AG04449 (cell line): ENCODE measurements at places on chromosomes 3 and 15.

DNA sequence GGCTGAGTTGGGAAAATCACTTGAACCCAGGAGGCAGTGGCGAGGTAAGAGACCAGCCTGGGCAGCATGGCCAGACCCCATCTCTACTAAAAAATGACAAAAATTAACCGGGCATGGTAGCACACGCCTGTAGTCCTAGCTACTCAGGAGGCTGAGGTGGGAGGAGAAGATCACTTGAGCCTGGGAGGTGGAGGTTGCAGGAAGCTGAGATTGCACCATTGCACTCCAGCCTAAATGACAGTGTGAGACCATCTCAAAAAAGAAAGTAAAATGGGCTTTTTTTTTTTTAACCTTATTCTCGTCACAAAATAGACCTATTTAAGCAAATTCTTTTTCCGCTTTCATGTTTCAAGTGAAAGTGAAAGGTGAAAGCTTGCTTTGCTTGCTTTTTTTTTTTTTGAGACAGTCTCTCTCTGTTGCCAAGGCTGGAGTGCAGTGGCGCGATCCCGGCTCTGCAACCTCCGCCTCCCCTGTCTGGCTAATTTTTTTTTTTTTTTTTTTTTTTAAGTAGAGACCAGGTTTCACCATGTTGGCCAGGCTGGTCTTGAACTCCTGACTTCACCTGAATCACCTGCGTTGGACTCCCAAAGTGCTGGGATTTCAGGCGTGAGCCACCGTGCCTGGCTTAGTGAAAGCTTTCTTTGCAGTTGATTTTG, 3.6 kb downstream of the PDIA3 start:
- DNase-seq, result no peak

GRCh38 chr3:115113367-115113766, 33.7 kb downstream of the ZBTB20 start:
- no peak for DNase-seq

GRCh38 chr15:64004587-64004986, 41.7 kb downstream of the DAPK2 start:
- no peak for DNase-seq

DNA sequence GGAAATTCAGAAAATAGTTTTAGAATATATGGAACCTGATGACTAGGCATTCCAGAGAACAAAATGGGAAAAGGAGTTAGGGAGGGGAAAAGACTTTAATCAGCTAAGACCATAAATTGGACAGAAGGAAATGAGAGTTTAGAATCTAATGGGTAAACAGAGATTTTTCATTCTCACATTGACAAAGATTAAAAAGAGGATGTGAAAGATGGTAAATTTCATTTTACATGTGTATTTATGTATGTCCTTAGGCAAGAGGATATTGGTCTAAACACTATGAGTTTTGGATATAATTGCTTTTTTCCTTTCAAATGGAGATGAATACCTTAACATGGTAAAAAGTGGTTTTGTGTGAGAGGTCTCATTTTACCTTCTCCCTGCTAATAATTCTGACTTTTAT, 1021.9 kb downstream of the NSUN3 start:
- DNase-seq, result no peak

DNA sequence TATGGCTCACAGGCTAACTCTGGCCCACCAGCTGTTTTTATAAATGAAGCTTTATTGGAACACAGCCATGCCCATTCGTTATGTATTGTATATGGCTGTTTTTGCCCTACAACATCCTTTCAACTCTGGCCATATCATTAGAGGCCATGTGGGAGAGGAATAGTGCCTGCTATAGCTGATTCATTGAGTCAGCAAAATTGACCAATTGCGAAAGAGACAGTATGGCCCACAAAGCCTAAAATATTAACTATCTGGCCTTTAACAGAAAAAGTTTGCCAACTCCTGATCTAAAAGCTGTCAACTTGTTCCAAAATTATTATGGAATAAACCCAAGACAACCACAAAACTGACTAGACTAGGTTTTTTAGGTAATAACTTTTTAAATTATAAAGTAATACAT, 1.4 kb downstream of the NR1I2 start:
- no peak for DNase-seq

- DNase-seq, result no peak
Observed at GRCh38 chr3:61173676-61174075, 77.6 kb downstream of the FHIT start.

DNA sequence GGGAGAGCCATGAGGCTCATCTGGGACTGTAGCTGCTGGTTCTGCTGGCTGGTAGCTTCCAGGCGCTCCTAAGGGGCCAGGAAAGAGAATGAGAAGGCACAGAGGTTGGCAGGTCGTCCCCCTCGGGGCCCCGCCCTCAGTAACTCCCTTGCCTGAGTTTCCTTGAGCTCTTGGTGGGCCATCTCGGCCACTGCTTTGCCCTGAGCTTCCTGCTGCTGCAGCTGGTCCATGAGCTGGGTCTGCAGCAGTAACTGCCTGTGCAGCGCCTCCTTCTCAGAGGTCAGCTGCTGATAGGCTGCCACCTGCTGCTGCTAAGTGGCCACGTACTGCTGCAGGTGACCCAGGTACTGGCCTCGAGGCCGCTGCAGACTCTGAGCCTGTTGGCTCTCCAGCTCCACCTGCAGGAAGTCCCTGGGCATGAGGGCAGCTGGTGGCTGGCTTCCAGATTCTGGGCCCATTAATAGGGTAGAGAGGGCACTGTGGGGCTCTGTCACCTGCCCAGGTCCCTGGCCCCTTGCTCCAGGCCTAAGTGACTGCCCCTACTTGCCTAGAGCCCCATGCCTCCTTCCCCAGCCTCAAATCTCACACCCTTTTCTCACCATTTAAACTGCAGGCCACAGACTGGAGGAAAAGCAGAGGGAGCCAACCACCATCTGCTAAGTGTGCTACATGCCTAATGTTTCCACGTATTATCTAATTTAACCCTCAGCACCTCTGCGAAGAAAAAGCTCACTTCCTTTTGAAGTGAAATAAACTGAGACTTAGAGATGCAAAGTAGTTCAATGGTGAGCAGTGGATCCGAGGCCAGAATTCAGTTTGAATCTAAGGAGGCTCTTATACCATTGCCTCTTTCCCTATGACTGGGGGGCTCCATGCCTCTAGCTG, 10.8 kb upstream of the VPS33B start:
- DNase-seq, result no peak

DNA sequence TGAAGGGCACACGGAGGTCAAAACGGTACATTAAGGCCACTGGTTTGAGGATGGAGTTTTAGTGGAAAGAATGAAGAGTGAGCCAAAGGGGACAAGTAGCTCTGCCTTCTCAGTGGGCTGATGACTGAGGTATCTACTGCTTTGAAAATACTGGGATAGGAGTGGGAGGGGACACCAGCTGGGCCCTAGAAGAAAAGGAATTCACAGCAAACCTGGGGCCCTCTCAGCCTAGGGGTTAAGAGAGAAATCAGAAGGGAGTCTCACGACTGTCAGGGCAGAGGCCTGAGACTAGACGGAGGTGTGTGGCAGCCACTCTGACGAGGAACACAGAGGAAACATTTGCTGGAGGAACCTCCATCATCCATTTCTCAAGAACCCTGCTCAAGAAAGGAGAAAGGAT, 75.1 kb downstream of the TNIK start:
- DNase-seq, result no peak

- no peak for DNase-seq
Observed at GRCh38 chr3:16840101-16840424, 44.7 kb upstream of the PLCL2 start.

GRCh38 chr15:98358971-98359370, 289.4 kb upstream of the IGF1R start:
- no peak for DNase-seq

GRCh38 chr3:35784169-35784568, 144.8 kb downstream of the ARPP21 start:
- DNase-seq, result no peak

- no peak for DNase-seq
Observed at GRCh38 chr3:46571684-46572083, 5.6 kb upstream of the LRRC2 start.

DNA sequence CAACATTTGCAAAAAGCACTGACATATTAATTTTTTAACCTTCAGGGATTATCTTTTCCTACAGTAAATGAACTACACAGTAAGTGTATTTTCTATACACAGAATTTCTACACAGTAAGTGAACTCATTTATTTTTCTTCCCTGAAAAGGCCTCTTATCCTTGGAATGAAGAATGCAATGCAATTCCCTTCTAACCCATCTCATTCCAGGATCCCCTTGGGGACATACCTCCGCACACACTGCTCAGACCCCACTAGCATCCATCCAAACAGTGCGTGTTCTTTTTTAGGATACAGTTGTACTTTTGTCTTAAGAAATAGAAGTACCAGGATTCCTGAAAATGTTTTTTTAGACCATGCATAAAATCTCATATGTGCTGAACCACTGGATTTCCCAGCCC, 152.8 kb downstream of the UACA start:
- no peak for DNase-seq

DNA sequence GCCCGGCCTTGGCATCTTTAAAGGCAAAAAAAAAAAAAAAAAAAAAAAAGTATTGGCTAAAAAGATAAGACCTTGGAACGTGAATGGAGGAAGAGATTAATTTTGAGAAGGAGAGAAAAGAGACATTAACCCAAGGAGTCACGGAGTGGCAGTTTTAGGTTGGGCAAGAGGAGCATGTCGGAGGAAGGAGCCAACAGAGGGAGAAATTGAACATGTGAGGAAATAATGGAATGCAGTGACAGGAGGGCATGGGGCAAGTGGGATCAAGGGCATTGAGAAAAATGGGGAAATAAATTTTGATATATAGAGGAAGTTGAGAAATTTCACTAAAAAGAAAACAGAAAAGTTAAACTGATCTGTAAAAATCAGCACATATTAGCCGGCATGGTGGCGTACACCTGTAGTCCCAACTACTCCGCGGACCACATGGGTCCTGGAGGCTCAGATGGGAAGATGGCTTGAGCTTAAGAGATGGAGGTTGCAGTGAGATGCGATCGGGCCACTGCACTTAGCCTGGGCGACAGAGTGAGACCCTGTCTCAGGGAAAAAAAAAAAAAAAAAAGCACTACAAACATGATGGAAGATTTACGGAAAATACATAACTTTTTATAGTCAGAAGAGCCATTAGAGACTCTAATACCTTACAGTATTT, 1.2 kb downstream of the HAUS2 start:
- no peak for DNase-seq

GRCh38 chr3:66439666-66440344, 61.0 kb downstream of the LRIG1 start:
- no peak for DNase-seq

- no peak for DNase-seq
Observed at GRCh38 chr3:14947100-14947885, at the start of gene NR2C2. Gene NR2C2, plus strand, starts transcription at chr3:14947583. Its CDS starts 56,332 bp downstream, at chr3:15003915.

- no peak for DNase-seq
Observed at GRCh38 chr3:4245671-4246070, 57.5 kb upstream of the SETMAR start.

DNA sequence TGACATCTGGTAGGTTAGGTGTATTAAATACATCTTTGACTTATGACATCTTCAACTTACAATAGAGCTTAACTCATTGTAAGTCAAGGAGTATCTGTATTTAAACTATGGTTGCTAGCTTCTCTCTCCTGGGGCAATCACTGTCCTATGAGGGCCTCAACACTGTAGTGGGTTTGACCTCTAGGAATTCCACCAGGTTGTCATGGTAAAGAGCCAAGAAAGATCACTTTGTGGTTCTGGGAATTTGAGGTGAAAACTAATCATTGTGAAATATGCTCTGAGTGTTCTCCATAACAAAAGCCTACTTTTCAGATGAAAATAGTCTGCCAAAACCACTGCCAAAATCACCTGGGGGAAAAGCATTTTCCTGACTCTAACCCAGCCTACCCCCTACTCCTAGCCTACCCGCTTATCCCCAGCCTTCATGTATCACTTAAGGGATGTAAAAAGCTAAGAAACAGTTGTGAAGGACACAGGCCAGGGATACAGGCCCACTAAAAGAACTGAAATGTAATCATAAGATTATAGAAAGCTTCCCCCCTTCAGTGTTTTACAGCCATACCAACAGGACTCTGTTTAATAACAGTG, 723.8 kb downstream of the MECOM start:
- DNase-seq, result no peak

DNA sequence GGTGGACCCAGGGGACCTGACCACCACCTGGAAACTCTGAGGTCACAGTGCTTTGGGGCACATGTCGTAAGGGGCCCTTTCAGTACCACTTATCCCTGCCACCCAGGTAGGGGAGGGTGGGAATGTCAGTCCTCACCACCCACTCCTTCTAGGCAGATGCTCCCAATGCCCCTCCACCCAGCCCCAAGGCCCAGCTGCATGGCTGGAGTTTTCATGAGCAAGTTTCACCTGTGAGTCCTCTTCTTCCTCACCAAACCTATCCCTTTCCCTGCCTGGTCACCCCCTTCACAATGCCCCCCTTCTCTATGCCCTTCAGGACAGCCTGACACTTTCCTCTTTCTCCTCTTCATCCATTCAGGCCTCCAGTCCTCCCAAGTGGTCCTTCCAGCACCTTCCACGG, 9.8 kb downstream of the FAM174B start:
- no peak for DNase-seq

DNA sequence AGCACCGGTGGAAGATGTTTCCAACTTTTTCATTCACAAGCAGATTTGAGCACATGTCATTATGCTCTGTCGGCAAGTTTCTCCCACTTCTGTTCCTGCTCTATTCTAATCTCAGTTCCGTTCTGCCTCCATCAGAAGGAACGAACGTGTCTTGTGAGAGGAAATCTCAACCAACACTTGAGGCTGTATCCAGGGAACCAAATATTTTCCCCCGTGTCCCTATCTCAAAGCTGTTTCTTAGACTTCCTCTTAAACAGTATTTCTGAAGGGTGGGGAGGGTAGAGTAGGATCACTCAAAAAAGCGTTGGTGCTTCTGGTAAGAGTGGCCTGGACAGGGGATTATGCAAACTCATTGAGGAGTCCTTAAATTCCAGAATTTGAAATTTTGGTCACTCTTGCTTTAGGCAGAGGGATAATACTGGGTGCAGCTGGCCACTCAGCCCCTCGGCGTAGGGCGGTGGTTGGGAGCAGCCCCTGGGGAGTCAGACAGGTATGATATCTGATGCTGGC, 54.9 kb downstream of the FRMD4B start:
- DNase-seq, result no peak

DNA sequence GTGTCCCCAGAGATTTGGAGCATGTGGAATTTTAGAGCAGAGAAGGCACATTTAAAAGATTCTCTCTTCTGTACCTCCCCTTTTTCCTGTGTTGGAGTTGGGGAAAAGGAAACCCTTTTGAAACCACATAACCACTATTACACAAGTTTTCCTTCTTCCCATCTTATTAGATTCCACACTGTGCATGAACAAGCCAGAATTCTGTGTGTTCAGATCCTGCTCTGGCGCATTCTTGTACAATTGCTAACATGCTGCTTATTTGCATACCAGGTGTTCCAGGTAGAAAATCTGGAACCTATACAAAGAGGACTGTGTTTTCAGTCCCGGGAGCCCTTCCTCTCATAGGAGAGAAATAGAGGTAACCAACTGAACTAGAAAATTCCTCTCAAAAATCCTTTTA, 2.6 kb upstream of the CIB2 start:
- DNase-seq, result no peak

DNA sequence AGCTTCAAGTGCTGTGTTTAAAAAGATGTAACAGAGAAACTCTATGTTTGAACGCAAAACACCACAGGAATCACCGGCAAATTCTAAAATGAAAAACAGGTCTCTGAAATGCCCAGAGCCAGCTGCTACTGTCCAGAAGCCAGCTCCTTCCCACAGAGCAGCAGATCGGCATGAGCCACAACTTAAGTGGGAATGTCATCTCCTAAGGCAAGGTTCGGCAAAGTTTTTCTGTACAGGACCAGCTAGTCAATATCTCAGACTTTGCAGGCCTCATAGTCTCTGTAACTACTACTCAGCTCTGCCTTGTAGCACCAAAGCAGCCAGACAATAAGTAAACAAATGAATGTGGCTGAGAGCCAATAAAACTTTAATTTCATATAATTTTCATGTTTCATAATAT, 4.9 kb downstream of the PLOD2 start:
- DNase-seq, result no peak

- no peak for DNase-seq
Observed at GRCh38 chr15:56798639-56799038, 65.3 kb upstream of the ZNF280D start.
